ENCODE measurements at places on chromosomes 3 and 15.

- DNase-seq, result no peak
Measured at GRCh38 chr15:32871883-32872282, 154.1 kb downstream of the GREM1 start.

DNA sequence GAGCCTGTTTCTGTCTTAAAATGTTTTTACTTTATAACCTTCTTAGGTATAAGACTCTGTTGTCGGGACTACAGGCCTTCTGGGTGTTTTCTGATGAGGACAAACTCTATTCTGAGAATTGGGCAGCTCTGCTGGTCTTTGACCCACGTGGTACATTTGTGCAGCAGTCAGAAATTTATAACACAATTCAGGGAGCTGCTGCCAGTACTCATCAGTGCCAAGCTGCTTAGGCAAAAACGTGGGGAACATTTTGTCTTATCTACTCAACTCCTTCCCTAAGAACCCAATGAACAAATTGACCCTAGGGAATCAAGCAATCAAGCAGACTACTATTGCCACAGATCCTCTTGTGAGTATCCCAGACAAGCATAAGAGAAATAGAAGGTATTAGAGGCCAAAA, 180.7 kb upstream of the PDZRN3 start:
- DNase-seq, result no peak

DNA sequence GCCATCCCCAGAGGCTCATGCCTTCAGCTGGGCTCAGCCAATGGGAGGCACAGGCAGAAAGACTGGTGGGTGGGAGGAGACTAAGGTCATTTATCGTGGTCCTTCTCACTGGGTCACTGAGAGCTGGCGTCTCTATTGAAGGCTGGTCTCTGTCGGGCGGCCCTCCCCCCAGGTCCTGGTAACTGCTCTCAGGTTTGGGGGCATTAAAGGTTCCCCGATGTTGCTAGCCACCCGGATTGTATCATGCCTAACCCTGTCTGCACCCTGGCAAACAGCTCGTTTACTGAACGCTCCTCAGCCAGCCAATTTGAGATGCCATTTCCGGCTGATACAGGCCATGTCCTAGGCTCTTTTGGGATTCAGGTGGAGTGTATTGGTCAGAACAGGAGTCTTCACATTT, 10.5 kb downstream of the SELENOS start:
- no peak for DNase-seq

GRCh38 chr3:1495466-1495865, 402.6 kb downstream of the CNTN6 start:
- DNase-seq, result no peak

GRCh38 chr3:10473581-10474274, 31.7 kb downstream of the ATP2B2 start:
- no peak for DNase-seq

GRCh38 chr3:50806031-50806430, 131.3 kb downstream of the DOCK3 start:
- DNase-seq, result no peak

- no peak for DNase-seq
Measured at GRCh38 chr3:66488492-66488891, 12.3 kb downstream of the LRIG1 start.

- DNase-seq, result no peak
Measured at GRCh38 chr15:66535056-66535455, 29.9 kb downstream of the ZWILCH start.

GRCh38 chr15:29477256-29477655, 207.6 kb upstream of the NSMCE3 start:
- DNase-seq, result no peak

DNA sequence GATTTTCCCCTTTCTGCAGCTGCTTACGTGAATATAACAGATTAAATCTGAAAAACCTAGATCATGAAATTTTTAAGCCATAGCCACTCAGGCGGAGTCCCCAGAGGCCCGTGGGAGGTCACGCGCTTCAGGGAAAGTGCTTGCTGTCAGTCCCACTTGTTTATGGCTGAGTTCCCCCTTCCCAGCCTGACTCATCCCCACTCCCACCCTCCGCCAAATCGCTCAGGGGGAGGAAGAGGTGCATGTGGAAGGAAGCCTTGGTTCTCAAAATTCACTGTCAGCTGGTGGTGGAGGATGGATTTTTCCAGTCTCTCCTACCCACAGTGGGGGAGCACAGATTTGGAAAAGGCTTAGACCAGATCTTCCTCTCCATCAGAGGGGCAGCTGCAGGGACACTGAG, 67.4 kb downstream of the CORO2B start:
- no peak for DNase-seq

- no peak for DNase-seq
Measured at GRCh38 chr3:11206316-11206715, 52.0 kb downstream of the HRH1 start.

DNA sequence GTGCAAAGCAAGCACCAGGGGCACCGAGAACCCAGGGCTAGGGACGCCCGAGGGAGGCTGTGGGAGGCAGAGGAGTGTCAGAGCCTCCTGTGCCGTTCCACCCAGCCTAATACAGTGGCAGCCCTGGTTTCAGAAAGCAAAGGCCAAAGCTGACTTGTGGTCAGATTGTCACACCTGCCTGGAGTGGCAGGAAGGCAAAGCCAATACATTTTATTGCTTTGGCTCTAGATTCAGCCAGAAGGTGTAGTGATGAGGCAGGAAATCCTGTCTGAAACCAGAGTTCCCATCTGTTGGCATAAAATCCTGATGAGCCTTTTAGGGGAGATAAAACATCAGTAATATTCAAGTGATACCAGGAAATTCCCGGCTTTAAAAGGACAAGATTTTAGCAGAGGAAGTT, 168.3 kb downstream of the SLCO3A1 start:
- no peak for DNase-seq

DNA sequence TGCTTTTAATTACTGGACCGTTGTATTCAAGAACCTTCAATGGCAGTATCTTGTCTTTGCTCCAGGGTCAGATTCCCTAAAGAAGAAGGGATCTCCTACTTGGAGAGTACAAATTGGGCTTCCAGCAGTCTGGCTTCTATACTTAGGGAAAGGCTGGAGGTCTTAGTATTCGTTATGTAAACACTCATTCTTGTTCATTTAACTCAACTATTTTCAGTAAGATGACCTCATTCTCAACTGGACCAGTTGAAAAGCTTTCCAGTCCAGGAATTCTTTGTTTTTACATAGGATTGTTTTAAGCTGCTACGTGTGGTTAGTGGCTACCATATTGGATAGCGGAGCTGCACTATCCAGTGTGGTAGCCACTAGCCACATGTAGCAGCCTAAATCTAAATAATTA, 4.6 kb downstream of the SENP5 start:
- DNase-seq, result no peak

GRCh38 chr3:72487078-72487765, 361.0 kb downstream of the SHQ1 start:
- no peak for DNase-seq

DNA sequence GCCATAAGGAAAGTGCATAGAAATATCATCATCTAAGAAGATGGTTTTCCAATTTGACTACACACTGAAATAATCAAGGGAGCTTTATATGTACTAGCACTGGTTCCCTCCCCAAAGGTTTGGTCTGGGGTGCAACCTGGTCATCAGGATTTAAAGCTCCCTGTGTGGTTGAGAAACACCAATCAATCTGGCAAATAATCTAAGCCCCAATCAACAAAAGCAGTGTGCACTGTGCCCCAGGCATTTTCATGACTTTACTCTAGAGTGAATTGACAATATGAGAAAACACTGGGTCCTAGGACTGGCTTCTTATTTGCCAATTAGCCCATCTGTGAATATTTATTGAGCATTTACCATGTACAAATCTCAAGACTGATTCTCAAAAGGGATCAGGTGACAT, 255.1 kb downstream of the MEIS2 start:
- no peak for DNase-seq

GRCh38 chr3:99429502-99429901, 208.9 kb upstream of the COL8A1 start:
- no peak for DNase-seq

DNA sequence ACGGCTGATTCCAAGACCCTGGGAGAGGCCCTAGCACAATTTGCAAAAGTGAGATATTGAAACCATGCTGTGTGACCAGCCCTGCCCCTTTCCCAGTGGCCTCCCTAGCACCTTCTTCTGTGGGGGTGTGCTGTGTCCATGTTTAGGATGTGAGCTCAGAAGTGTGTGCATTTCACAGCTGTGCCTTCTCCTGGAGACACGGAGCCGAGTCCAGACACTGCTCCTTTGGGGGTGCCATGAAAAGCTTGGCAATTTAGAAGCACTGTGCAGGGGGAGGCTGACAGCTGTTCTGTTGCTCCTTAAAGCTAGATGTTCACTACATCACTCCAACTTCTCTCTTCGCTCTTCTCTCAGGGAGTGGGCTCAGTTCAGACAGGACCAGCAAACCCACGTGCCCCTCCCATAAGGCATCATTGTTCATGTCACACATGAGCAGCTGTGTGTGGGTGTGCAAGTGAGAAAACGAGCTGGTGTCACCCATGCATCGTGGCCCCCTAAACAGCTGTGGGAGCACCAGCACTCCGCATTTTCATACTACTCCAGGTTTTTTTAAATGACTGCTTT, 492.6 kb downstream of the GABRG3 start:
- DNase-seq, result no peak

DNA sequence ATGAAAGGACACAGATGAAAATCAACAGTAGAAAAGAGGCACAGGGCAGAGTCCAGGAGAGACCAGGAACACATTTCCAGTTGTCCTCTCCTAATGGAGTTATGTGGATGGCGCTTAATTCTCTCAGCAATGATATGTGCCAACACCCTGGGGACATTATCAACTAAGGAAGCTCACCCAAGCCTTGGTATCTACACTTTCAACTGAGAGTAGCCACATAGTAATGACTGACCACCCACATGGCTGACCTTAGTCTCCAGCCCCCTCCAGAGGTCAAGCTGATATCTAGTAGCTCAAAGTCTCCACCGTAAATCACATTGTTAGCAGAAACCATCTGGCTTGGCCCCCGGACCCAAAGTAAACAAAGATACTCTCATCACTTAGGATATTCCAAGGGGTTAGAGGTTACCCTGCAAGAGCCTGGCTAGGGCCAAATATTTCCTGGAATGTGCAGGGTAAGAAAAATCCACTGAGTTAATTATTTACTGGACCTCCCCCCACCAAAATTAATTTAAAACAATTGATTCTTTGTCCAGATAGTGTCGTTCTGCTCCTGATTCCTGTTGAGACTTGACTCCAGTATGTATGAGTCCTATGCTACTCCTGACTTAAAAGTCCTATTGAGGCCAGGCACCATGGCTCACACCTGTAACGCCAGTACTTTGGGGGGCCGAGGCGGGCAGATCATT, 24.8 kb downstream of the GABRR3 start:
- DNase-seq, result no peak

- no peak for DNase-seq
Measured at GRCh38 chr3:70247955-70248354, 64.5 kb downstream of the MDFIC2 start.
